ENCODE measurements at places on chromosomes 12 and 14.

- DNase-seq = peak; percentile 87
These were observed at the start of gene BCL2L2 for GRCh38 chr14:23306412-23307145. BCL2L2 (plus strand) TSS chr14:23306833; CDS start chr14:23307768, 935 bp downstream.

- no peak for DNase-seq
These were observed 397 bp downstream of the BDKRB1 start for GRCh38 chr14:96256407-96256806.

- DNase-seq = peak; percentile 47
These were observed 768 bp downstream of the PTPN11 start for GRCh38 chr12:112419297-112420133.

- DNase-seq = no peak
These were observed 143.1 kb upstream of the NUDT4 start for GRCh38 chr12:93234641-93235040.

DNA sequence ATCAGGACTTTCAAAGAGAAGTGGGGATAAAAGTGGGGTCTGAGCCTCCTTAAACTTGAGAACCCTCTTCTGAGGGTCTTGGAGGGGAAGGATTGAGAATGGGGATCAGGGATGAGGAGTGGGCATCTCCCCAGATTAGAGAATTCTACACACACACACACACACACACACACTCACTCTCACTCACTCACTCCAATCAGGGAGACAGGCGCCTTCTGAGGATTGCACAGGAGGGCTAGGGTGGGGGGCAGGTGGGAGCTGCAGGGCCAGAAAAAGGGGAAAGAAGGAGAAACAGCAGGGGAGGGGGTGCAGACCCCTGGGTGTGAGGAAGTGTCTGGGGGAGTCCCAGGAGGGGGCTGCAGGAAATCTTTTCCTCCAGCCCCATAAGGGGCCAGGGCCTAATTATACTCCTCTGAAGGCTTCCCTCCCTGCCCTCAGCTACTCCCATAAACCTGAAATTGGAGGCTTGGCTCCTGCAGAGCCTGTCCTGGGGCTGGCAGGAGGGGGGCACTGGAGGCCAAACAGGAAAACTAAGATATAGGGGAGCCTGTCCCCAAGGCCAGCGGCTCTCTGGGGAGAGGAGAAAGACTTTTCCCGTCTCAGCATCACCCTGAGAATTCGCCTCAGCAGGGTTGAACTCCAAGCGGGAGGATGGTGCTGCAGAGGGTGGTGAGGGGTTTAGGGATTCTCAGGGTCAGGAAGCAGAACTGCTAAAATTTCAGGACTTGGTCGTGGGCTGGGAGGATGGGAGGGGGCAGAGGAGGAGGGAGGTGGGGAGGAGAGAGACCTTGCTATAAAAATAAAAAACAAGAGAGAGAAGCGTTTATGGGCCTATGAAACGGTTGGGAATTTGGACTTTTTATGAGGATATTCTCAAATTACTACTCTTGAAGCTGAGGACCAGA is 1.6 kb downstream of the HOXC9 start:
- no peak for DNase-seq

- DNase-seq = no peak
These were observed 22.4 kb upstream of the PPM1H start for GRCh38 chr12:62957233-62957953.

GRCh38 chr12:64951944-64952343 is 127.5 kb downstream of the TBC1D30 start:
- DNase-seq = no peak

GRCh38 chr12:108855284-108856169 is 1.9 kb downstream of the SSH1 start:
- peak; percentile 43 for DNase-seq

DNA sequence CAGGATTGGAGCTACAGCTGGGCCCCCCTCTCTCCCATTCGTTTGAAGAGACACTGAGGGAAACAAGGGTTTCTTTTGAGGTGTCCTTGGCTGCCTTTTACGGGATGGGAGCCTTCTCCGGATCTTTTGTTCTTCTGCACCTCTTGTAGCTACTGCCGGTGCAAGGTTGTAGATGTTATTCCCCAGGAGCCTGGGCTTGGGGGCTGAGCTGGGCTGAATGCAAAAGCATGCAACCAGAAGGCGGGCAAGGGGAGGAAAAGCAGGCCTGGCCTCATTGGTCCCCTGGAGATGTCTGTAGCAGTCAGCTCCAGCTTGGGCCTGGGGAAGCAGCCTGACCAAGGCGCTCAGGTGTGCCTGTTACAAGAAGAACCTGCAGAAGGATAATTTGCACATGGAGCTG is 110.3 kb downstream of the GCH1 start:
- no peak for DNase-seq

GRCh38 chr14:102323102-102323501 is 3.6 kb downstream of the ZNF839 start:
- no peak for DNase-seq

DNA sequence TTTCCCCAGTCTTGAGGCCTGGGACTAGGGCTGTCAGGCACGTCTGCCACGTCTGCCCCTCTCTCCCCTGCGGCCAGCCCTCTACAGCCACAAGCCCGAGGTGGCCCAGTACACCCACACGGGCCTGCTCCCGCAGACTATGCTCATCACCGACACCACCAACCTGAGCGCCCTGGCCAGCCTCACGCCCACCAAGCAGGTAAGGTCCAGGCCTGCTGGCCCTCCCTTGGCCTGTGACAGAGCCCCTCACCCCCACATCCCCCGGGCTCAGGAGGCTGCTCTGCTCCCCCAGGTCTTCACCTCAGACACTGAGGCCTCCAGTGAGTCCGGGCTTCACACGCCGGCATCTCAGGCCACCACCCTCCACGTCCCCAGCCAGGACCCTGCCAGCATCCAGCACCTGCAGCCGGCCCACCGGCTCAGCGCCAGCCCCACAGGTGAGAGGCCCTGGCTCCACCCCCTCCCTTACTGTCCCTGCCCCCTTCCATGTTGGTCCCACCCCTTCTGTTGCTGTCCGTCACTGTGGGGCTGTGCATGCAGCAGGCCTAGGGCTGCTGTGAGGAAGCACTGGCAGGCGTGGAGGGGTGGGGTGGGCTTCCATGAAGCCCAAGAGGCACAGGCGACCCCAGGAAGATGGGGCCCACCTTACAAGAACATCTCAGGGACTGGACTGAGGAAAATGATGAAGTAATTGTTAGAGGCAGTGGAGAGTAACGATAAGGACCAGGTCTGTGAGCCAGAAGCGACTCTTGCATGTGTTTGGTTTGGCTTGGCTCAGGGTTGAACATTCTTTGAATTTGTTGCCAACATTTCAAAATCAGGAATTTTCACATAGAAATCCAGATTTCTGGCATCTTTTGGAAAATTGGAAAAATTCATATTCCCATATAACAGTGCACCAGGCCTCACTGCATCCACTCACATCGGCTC is 16.8 kb downstream of the C12orf43 start:
- DNase-seq = no peak

DNA sequence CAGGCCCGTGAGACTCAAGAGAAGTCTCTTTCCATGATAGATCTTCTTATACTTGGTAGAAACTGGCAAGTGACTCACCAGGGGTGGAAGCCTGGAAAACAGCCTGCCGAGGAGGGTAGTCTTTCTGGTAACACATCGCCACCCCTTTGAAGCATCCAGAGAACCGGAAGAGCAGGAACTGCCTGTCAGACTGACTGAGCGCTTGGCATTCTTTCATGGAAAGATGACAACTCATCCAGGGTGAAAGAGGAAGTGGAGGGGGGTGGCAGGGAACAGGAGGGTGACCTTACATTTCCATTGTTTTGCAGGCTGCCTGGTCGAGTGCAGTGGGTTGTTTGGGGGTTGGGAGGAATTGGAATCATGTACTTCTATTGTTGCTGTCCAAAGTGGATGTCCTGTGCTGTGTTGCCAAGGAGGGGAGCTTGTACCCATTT is 34.5 kb downstream of the PRKCH start:
- DNase-seq = peak; percentile 2

GRCh38 chr12:45660330-45660729 is 69.2 kb upstream of the ARID2 start:
- peak; percentile 48 for DNase-seq

GRCh38 chr12:121238604-121239350 is 28.8 kb downstream of the P2RX4 start:
- no peak for DNase-seq

DNA sequence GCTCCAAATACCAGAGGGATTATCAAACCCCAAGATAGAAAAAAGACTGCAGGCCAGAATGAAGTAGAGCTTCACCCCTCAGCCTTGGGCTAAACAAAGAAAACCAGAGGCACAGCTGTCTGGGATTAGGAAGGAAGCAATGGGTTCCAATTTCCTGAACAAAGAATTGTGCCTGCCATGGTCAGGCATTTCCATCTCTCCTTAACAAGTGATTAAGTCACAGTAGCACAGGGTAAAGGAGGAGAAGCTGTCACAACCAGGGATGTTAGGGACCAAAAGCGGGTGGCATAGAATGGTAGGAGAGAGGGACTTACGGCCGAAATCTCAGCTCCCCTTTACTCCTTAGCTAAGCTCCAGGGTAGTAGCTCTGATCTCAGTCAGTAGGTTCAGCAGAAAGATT is 33.9 kb downstream of the SPTLC2 start:
- no peak for DNase-seq

DNA sequence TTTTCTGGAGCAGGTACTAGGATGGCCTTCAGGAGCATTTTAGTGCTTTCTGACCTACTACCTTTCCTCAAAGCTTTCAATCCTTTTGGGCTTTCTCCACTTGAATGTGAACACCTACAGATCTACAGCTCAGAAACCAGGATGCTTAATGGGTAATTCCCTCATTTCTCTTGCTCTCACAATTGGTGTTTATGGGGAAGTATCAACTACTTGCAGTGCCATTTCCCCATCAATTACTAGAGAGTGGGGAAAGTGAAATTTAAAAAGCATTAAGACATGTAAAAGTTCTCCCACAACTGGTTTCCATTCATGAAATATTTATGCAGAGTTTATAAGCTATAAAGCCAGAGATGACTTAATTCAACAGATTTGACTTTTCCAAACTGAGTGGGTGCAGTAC is 2.1 kb upstream of the YY1 start:
- no peak for DNase-seq

DNA sequence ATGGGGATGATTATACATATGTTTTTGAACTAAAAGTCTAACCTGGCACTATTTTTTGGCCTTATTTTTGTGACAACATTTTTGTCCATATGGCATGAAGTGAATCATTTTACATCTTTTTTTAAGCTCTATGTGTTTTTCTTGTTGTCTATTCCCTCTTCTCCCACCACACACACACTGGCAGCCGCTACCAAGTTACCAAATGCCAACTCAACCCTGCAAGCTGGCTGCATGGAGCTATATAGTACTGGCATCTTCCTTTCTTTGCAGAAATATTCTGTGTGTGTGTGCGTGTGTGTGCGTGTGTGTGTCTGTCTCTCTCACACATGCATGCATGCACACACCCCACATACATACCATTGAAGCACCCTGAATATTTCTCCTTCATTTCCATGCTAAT is 278.9 kb upstream of the SOX5 start:
- DNase-seq = no peak

DNA sequence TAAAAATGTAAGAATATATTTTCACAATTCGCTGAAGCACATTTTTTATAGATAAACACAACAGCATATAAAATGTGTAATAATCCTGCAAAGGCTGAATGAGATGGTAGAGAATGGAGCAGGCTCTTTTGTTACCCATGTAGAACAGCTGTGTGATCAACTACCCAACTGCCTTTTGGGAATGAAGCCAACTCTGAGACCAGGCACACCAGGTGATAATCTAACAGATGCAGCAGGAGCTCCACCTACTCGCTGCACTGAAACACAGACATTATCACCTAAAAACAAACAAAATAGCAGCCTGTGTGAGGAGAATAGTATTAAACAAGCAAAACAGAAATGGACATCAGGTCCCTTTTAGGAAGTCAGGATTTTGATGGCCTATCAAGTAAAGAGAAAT is 183.3 kb downstream of the CCDC59 start:
- no peak for DNase-seq

DNA sequence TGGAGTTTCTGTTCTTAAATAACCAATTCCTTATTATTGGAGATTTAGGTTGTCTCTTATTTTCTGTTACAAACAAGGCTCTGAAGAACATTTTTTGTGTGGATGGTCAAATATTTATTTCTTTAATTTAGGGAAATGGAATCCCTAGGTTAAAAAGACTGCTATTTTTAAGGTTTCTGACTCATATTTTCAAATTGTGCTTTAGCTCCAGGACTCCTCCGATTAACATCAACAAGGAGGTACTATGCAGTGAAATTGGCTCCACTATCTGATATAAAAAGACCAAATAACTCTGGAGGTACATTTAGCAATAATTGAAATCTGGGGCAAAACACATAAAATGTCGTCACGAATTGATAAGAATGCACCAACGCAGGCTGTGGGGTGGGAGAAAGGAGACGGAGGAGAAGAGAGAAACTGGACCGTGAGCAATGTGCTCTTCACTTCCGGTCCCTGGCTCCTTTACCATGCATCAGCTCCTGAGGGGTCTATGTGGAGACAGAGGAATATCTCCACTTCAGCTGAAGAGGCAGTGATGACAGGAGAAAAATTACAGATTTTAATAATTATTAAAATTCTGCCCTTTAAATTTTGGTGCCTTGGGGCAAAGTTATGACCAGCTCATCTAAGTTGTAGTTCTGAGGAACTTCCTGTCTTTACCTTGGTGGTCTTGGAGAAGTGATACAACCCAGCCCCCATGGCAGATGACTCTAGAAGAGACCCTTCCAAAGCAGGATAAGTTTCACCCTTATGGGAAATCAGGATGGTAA is 90.2 kb upstream of the BTG1 start:
- DNase-seq = no peak

GRCh38 chr14:29370024-29370423 is 557.6 kb downstream of the PRKD1 start:
- DNase-seq = no peak

DNA sequence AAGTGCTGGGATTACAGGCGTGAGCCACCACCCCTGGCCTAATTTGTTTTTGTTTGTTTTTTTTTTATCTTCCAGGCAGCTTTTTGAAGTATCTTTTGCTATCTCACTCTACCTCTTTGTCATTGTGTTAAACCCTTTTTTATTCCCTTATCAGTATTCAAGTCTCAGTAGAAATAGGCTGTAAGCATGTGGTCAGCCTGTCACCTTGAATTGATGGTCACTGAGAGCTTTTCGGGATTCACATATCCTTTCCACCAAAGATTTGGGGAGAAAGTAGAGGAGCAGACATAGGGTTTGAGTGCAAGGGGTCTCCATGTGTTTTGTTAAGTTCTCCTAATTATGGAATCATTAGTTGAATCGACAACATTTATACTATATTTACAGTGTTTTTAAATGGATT is 36.4 kb downstream of the TMPO start:
- no peak for DNase-seq

- DNase-seq = no peak
These were observed 24.7 kb upstream of the LTA4H start for GRCh38 chr12:96060041-96060440.

Data from Caki2 (cell line).